ENCODE measurements at places on chromosomes 5 and 9. TPM values are rescaled to one million over a fixed set of nuclear protein-coding genes. Genes with fewer than 3 reads are reported as not detected.

FAM153A gene
- total RNA-seq: not detected

PPP2R2B gene
- total RNA-seq: not detected

OCLN gene
- 0.87 TPM for total RNA-seq

TAF11L5 gene
- total RNA-seq: not detected

ADAMTS16 gene
- total RNA-seq: not detected

SPINK6 gene
- not detected for total RNA-seq
